ENCODE measurements at places on chromosomes 5 and 9. TPM values are rescaled to one million over a fixed set of nuclear protein-coding genes. Genes with fewer than 3 reads are reported as not detected.
A peak's percentile ranks its signal among the peaks of the same experiment; 100 is the strongest.

DNA sequence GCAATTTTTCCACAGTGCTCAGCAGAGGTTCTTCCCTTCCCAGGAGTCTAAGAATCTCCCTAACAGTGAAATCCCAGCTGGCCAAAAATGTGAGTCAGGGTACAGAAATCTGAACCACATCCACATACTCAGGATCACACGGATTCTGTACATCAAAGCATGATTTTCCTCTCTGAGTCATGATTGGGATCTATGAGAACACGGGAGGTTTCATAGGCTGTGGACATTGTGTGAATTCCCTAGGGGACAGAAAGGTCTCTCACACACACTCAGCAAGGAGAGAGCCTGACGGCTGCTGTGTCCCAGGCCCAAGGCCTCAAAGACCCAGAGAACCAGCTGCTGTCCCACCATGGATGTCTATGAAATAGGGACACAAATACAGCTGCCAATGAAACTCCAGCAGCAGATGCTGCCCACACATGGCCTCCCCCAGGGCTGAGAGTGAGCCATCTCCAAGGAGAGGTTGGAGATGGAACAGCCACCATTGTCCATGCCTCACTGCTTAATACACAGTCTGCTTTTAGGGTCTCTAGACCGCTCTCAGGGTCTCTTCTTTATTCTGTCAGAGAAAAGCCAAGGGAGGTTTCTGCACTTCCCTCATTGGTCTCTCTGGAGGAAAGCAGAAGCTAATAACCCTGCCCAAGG is 102.7 kb downstream of the ADAMTS12 start:
- peak overlapping the region; percentile 65 for H3K4me3 ChIP-seq
- H3K36me3 ChIP-seq, result peaks cover 28% of the 10 kb centered on the region
- peak; percentile 94 for DNase-seq
- no peaks in the 10 kb centered on the region for H3K27me3 ChIP-seq
- peak overlapping the region; percentile 84 for H3K27ac ChIP-seq
- H3K4me1 ChIP-seq, result peaks cover 56% of the 10 kb centered on the region

- peaks cover 1% of the 10 kb centered on the region for H3K27me3 ChIP-seq
- peak overlapping the region; percentile 99 for H3K27ac ChIP-seq
- peaks cover 39% of the 10 kb centered on the region for H3K36me3 ChIP-seq
- peak overlapping the region; percentile 94 for H3K4me3 ChIP-seq
These were observed 440 bp downstream of the ANXA2R start for GRCh38 chr5:43039471-43040286.

DNA sequence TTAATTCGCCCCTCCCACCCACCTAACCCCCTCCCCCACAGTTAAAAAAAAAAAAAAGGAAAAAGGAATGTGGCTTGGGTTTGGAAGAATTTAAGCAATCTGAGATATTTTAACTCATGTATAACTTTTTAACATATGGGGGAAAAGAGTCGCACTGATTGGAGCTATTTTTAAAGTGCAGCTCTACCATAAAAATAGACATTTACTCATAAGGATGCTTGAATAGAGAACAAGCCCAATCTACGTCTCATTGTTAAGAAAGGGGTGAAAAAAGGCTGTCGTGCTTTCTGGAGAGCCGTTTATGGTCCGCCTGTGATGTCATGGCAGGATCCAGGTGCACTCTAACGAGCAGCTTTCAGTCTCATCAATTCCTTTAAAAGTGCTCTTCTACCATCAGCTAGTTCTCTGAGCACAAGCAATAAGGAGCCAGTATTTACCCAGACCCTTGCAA is 142.4 kb downstream of the ELAVL2 start:
- no peak overlapping the region for H3K27ac ChIP-seq
- no peak for DNase-seq
- H3K36me3 ChIP-seq, result no peaks in the 10 kb centered on the region
- H3K27me3 ChIP-seq, result no peaks in the 10 kb centered on the region
- H3K4me3 ChIP-seq, result no peak overlapping the region

GRCh38 chr5:14787801-14788579 is 83.6 kb downstream of the ANKH start:
- no peak overlapping the region for H3K4me3 ChIP-seq
- peaks cover 8% of the 10 kb centered on the region for H3K4me1 ChIP-seq
- H3K36me3 ChIP-seq, result peaks cover 7% of the 10 kb centered on the region

- no peak overlapping the region for H3K27ac ChIP-seq
- no peak overlapping the region for H3K4me3 ChIP-seq
- peaks cover 39% of the 10 kb centered on the region for H3K27me3 ChIP-seq
- H3K36me3 ChIP-seq, result no peaks in the 10 kb centered on the region
- DNase-seq, result no peak
These were observed 133.5 kb upstream of the LPCAT1 start for GRCh38 chr5:1657161-1657741.

DNA sequence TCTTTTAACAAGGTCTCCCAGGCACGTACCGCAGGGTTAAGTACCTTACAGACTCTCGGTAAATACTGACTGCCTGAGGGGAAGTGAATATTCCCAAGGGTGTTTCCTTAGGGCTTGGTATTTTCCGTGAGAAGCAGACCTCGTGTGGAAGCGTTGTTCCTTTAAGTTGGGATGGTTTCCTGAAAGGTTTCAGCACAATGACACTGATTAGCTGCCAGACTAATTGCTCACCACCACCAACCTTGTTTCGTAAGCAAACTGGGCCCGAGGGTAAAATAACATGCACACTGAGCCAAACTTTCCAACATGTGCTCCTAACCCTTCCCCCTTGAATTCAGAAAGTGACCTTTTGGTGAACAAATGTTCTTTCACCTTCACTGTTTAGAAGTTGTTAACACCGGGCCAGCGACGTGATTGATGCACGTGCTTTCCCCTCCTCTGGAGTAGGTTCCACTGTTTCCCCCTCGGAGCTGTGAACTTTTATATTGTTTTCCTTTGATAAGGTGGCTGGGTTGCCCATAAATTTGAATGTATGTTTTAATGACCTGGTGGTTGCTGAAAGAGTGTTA is 128.1 kb upstream of the RPS23 start:
- peak; percentile 72 for DNase-seq
- no peaks in the 10 kb centered on the region for H3K27me3 ChIP-seq
- peak overlapping the region; percentile 98 for H3K27ac ChIP-seq
- H3K36me3 ChIP-seq, result peaks cover 21% of the 10 kb centered on the region
- peaks cover 41% of the 10 kb centered on the region for H3K4me1 ChIP-seq
- H3K4me3 ChIP-seq, result peak overlapping the region; percentile 83

DNA sequence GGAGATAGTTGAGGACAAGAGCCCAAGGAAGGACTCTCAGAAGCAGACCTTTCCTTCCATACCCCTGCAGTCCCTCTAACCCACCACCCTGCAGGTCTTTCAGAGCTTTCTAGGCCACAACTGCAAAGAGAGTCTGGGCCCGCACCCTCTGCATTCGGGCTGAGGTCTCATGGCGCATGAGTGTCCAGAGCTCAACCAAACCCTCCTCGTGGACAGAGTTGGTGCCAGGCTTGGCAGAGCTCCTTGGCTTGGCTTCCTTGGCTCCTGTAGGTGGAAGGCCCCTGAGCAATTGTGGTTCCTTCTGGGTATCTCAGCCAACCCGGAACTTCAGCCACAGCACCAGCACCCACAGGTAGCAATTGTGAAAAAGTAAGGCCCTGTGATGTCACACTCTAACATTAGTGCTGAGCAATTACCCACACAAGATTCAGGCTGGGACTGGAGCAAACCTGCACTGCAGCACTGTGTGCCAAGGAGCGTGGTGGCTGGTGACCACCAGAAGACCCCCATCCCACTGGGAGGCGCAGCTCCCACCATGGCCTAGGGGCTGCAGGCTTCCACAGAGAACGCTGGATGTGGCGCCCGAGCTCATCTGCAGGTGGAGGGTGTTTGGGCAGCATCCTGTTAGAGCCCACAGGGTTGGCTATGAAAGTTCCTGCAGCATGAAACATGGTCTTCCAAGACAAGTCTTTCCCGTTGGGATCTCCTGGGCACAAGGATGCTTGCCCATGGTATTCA is 38.8 kb downstream of the FOXI1 start:
- H3K4me3 ChIP-seq, result no peak overlapping the region
- H3K4me1 ChIP-seq, result no peaks in the 10 kb centered on the region
- H3K27ac ChIP-seq, result no peak overlapping the region
- peaks cover 14% of the 10 kb centered on the region for H3K27me3 ChIP-seq
- no peak for DNase-seq
- no peaks in the 10 kb centered on the region for H3K36me3 ChIP-seq

- H3K4me3 ChIP-seq, result no peak overlapping the region
- H3K27ac ChIP-seq, result no peak overlapping the region
- H3K4me1 ChIP-seq, result no peaks in the 10 kb centered on the region
- no peak for DNase-seq
These were observed 280.5 kb downstream of the TUSC1 start for GRCh38 chr9:25397746-25398145.

DNA sequence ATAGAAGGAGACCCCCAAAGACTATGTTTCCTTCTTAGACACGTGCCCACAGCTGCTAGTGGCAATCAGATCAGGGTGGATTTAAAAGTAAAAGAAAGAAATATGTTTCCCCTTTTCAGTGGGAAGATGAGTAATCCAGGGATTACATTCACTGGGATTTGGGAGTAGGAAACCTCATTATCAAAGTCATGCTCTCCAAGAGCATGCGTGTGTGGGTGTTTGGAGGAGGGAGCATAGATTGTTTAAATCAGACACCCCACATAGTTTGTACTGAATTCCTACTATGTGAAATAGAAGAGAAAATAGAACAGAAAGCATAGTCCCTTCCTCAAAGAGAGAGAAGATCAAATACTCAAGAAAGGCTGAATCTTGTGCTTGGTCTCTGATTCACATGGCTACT is 65.5 kb upstream of the TBCA start:
- peaks cover 5% of the 10 kb centered on the region for H3K4me1 ChIP-seq
- H3K27ac ChIP-seq, result no peak overlapping the region
- H3K36me3 ChIP-seq, result no peaks in the 10 kb centered on the region
- no peak for DNase-seq

DNA sequence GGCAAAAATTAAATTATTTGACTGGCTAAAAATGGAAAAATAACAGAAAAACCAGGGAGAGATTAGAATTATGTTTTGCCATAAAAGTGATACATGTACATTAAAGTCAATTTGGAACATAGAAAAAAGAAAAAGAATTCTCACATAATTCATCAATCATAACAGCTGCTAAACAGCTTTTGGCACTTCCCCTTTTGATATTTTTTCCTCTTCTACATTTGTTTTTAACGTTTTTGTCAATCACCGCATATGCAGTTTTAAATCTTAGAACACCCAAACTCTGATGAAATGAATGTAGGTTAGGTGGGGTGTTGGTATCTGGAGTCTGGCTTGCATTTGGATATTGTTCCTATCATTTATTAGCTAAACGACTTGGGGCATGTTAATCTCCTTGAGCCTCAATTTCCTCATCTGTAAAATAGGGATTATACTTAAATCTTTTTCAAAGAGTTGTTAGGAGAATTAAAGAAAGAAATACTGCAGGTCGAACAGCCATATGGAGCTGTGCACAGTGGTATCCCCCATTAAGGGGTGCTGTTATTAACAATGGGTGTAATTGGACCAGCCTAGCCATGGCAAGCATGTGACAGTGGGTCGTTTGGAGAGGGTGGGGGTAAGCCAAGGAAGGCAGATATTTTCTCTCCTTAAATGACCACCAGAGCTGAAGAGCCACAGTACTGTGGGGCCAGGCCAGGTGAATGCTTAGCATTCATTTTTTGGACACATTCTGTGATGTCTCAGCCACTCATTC is 22.6 kb downstream of the NPR3 start:
- H3K27ac ChIP-seq, result no peak overlapping the region
- H3K27me3 ChIP-seq, result peaks cover 2% of the 10 kb centered on the region
- H3K4me1 ChIP-seq, result peaks cover 7% of the 10 kb centered on the region
- peaks cover 7% of the 10 kb centered on the region for H3K36me3 ChIP-seq
- no peak for DNase-seq
- H3K4me3 ChIP-seq, result no peak overlapping the region

DNA sequence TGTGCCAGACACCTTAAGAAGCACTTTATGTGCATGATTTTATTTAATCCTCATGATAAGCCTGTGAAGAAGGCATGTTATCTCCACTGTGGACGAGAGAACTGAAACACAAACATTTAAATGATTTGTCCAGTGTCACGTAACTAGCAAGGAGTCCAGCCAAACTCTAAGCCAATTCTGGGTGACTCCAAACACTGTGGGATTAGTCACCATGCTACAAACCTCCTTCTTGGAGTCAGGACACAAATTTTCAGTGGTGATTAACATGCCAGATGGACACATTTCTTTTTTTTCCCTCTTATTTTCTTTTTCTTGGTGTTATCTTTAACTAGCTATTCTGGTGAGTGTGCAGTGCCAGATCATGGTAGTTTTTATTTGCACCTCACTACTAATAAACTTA is 316.8 kb downstream of the NDUFS4 start:
- H3K27me3 ChIP-seq, result no peaks in the 10 kb centered on the region
- H3K4me1 ChIP-seq, result peaks cover 27% of the 10 kb centered on the region
- no peaks in the 10 kb centered on the region for H3K36me3 ChIP-seq

- no peaks in the 10 kb centered on the region for H3K4me1 ChIP-seq
- no peak overlapping the region for H3K27ac ChIP-seq
- peaks cover 13% of the 10 kb centered on the region for H3K27me3 ChIP-seq
- no peaks in the 10 kb centered on the region for H3K36me3 ChIP-seq
These were observed 85.0 kb downstream of the DNAH5 start for GRCh38 chr5:13859270-13860065.

- DNase-seq, result no peak
- H3K27me3 ChIP-seq, result peaks cover 15% of the 10 kb centered on the region
- H3K4me3 ChIP-seq, result no peak overlapping the region
- H3K27ac ChIP-seq, result no peak overlapping the region
- H3K36me3 ChIP-seq, result no peaks in the 10 kb centered on the region
- no peaks in the 10 kb centered on the region for H3K4me1 ChIP-seq
These were observed 88.5 kb downstream of the HSPA4 start for GRCh38 chr5:133140311-133140710.

GRCh38 chr5:113652161-113652560 is 138.7 kb downstream of the YTHDC2 start:
- no peak overlapping the region for H3K27ac ChIP-seq
- DNase-seq, result no peak
- no peaks in the 10 kb centered on the region for H3K4me1 ChIP-seq
- H3K4me3 ChIP-seq, result no peak overlapping the region
- H3K27me3 ChIP-seq, result peaks cover 5% of the 10 kb centered on the region

- no peak overlapping the region for H3K4me3 ChIP-seq
- no peak for DNase-seq
- H3K27me3 ChIP-seq, result peaks cover 2% of the 10 kb centered on the region
- H3K27ac ChIP-seq, result peak overlapping the region; percentile 32
- peaks cover 15% of the 10 kb centered on the region for H3K36me3 ChIP-seq
These were observed 24.4 kb downstream of the LMNB1 start for GRCh38 chr5:126801174-126801991.

DNA sequence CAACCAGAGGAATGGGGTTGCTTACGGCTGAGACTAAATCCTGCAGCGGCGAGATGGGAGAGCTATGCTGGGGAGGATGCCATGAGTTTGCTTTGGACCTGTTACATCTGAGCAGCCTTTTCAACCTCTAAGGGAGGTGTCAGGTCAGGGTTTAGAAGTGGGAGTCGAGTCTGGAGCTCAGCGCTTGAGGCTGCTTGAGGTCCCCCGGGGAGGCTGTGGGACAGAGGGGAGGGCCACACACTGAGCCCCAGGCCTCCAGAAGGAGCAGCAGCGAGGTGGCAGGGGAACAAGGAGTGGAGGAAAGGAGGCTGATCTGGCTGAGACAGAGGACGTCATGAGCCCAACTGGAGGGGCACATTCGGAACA is 1.9 kb upstream of the QSOX2 start:
- H3K4me3 ChIP-seq, result no peak overlapping the region
- no peak for DNase-seq
- H3K4me1 ChIP-seq, result peaks cover 23% of the 10 kb centered on the region
- H3K27ac ChIP-seq, result no peak overlapping the region

The PPIP5K2 gene
- total RNA-seq, result 58.1 TPM

The PAEP gene
- not detected for total RNA-seq

The FYB1 gene
- total RNA-seq, result 1.7 TPM

The OGN gene
- total RNA-seq, result not detected

The ENHO gene
- 0.29 TPM for total RNA-seq

The ISL1 gene
- total RNA-seq, result 0.72 TPM

The CDKN2B gene
- total RNA-seq, result 9.2 TPM

The ECSCR gene
- 0.60 TPM for total RNA-seq

The MYO10 gene
- 99.1 TPM for total RNA-seq

Data from HFFc6 (cell line).